NCI-H1105 treated with DMSO at 0.1 percent for 48 hours (cell line): ENCODE measurements at places on chromosomes 2 and 18.
A peak's percentile ranks its signal among the peaks of the same experiment; 100 is the strongest.

DNA sequence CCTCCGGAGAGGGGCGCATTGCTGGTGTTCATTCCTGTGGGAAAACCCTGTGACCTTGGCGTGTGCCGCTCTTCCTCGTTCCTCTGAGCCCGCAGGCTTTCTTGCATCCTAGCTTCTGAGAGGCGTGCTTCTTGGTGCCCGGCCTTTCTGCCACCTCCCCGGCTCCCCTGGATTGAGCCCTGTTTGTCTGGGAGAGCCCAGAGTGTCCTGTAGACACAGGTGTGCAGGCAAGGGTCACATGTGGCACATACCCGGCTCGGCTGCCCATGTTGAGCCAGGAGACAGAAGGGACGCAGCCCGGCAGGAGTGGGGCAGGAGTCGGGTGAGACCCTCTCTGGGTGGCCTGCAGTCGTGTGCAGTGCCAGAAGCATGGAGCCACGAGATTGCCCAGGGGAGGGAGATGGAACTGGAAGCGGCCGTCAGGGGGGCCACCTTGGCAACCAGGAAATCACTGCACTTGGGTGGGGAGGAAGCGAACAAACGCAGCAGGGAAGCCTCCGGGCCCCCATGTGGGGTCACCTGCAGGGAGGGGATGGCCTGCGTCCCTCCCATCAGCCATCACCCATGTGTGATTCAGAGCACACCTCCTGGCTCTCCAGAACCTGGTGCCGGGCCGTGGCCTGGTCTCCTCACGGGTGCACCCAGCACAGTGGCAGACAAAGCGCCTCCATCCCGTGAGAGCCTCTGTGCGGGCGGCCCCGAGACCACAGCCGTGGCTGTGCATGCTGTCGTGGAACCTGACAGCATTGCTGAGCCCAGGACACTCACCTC is 92.9 kb downstream of the SH3BP4 start:
- no peak for DNase-seq

GRCh38 chr2:26780203-26780760 is 5.6 kb upstream of the CENPA start:
- DNase-seq: no peak

DNA sequence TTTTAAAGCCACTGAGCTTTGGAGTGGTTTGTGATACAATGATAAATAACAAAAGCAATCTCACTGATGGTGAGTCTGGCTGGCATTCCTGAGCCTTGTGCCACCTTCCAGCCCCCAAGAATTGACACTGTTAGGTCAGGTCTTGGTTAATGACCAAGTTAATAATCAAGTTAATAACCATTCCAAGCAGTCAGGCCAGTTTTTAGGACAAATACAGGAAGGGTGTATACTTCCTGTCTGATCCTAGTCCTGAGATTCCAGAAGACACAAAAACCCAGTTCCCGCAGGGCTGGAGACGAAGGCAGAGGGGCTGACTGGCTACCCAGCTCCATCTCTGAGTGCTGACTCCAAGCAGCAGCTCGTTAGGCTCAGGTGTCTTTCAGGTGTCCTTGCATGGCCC is 74.6 kb upstream of the LAPTM4A start:
- no peak for DNase-seq

- DNase-seq: no peak
Measured at GRCh38 chr2:101478181-101479001, 3.5 kb upstream of the RFX8 start.

GRCh38 chr2:217757108-217757463 is 245.7 kb downstream of the TNS1 start:
- no peak for DNase-seq

DNA sequence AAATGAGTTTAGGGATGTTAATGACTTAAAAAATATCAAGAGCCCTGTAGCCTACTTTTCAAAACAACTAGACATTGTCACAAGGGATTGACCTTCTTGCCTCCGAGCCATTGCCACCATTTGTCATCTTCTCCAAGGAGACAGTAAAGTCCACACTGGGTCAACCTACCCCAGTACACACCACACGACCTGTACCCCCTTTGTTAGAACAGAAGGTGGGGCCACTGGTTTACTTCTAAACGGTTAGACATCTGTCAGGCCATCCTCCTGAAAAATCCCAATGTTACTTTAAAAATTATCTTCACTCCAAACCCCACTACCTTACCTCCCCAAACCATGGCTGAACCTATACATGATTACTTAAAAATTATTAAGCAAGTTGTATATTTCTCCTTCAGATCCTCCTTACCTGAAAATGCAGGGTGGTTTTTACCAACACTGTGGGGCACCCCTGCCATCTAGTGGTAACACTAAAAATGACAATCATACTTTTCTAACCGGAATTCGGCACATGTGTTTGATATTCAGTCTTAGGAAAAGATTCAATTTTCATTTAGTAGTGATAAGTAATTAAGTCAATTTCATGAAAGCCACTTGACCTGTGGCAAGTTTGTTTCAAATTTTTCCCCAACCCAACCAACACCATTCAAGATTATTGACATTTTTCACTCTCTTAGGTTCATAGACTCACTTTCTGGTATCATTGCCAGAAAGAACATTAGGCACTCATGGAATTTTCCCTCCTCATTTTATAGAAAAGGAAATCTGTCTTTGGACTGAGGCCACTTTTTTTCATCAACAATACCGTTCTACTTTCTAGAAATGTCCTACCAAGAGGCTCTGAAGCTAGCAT is 265.3 kb upstream of the PKDCC start:
- DNase-seq: peak; percentile 26

GRCh38 chr18:49332706-49333406 is 127.6 kb downstream of the DYM start:
- no peak for DNase-seq

GRCh38 chr18:45733535-45733934 is 9.6 kb downstream of the SLC14A1 start:
- no peak for DNase-seq

DNA sequence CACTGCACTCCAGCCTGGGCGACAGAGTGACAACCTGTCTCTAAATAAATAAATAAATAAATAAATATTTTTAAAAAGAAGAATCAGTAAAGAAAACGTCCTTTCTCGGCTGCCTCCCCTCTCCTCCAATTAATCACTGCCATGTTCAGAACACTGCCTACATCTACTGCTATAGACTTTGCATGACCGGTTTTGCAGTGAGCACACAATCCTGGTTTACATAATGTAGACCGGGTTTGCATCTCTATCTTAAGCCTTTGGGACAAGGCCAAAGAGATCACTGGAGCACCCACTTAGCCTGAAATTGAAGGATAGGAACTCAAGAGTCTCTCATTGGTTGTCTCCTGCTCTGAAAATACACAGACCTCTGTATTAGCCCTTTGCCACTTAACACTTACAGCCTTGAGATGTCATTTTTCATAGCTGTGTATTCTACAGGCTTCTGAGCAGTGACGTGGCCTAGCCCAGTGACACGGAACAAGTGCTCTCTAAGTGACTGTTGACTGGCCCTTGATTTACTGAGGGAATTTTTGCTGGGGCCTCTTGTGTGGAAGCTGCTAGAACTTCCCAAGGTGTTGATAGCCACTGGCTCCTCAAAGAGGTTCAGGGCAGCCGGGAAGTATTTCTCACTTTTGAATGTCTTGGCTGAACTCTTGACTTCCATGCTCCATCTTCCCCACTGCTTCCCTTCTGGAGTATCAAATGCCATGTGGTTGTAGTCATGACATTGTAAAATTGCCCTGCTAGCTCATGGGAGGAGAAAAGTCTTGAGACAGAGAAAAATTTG is 45.3 kb upstream of the CCBE1 start:
- DNase-seq: no peak

- DNase-seq: peak; percentile 70
Measured at GRCh38 chr2:70871398-70872211, 36.0 kb upstream of the CD207 start.

DNA sequence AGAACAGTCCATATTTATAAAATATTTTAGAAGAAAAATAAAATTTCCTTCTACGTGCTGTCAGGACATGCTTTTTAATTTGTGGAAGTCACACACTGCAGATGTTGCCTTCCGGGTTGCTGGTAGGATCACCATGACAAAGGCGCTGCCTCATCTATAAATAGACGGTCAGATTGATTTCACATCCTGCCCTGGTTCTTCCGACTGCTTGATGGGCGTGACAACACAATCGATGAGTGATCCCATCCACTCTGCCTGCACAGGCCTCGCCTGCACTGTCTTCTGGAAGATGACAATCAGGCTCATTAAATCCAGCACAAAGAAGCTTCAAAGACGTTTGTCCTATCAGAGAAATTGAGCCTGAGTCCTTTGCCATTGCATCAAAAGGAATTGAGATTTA is 318.9 kb upstream of the TRIB2 start:
- no peak for DNase-seq

DNA sequence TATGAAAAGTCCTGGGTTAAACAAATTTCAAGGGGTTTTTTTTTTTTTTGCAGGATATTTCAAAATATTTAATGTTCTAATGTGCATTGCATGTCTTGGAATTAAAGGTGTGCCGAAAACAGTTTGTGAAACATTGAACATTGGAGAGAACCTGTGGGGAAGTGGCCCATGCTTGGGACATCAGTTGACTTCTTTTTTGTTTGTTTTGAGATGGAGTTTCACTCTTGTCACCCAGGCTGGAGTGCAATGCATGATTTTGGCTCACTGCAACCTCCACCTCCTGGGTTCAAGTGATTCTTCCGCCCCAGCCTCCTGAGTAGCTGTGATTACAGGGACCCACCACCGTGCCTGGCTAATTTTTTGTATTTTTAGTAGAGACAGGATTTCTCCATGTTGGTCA is 71.0 kb upstream of the RAPH1 start:
- DNase-seq: no peak

GRCh38 chr2:189783451-189783926 is 650 bp downstream of the ORMDL1 start:
- DNase-seq: peak; percentile 42
